ENCODE measurements at places on chromosomes 3 and 15. TPM values are rescaled to one million over a fixed set of nuclear protein-coding genes. Genes with fewer than 3 reads are reported as not detected.

NUP210 gene
- 3.4 TPM for total RNA-seq

DZIP1L gene
- total RNA-seq: 17.9 TPM

- H3K27ac ChIP-seq: no peak overlapping the region
- no peaks in the 10 kb centered on the region for H3K4me1 ChIP-seq
- H3K27me3 ChIP-seq: no peaks in the 10 kb centered on the region
- no peak for DNase-seq
Measured at GRCh38 chr3:50184242-50184978, 7.0 kb upstream of the GNAT1 start.

- peaks cover 11% of the 10 kb centered on the region for H3K4me1 ChIP-seq
- peak overlapping the region; percentile 88 for H3K4me3 ChIP-seq
- no peak for DNase-seq
Measured at GRCh38 chr3:111861391-111861790, 2.3 kb downstream of the PHLDB2 start.

GRCh38 chr3:25855266-25855784 lies 65.4 kb downstream of the OXSM start:
- H3K4me1 ChIP-seq: no peaks in the 10 kb centered on the region
- DNase-seq: no peak
- H3K27me3 ChIP-seq: no peaks in the 10 kb centered on the region
- H3K4me3 ChIP-seq: no peak overlapping the region

GRCh38 chr3:14386254-14386653 lies 16.2 kb upstream of the SLC6A6 start:
- H3K4me3 ChIP-seq: no peak overlapping the region
- no peak for DNase-seq
- no peak overlapping the region for H3K27ac ChIP-seq
- H3K36me3 ChIP-seq: no peaks in the 10 kb centered on the region
- peaks cover 3% of the 10 kb centered on the region for H3K4me1 ChIP-seq
- no peaks in the 10 kb centered on the region for H3K27me3 ChIP-seq

GRCh38 chr15:41849861-41850260 lies 11.2 kb downstream of the PLA2G4B start:
- H3K4me3 ChIP-seq: no peak overlapping the region
- H3K36me3 ChIP-seq: no peaks in the 10 kb centered on the region
- no peaks in the 10 kb centered on the region for H3K27me3 ChIP-seq
- H3K4me1 ChIP-seq: peaks cover 3% of the 10 kb centered on the region
- H3K27ac ChIP-seq: no peak overlapping the region

GRCh38 chr3:6392123-6392522 lies 468.8 kb upstream of the GRM7 start:
- H3K4me3 ChIP-seq: no peak overlapping the region
- H3K4me1 ChIP-seq: no peaks in the 10 kb centered on the region
- no peaks in the 10 kb centered on the region for H3K36me3 ChIP-seq

- H3K4me3 ChIP-seq: no peak overlapping the region
- no peak overlapping the region for H3K27ac ChIP-seq
- H3K4me1 ChIP-seq: no peaks in the 10 kb centered on the region
- no peaks in the 10 kb centered on the region for H3K27me3 ChIP-seq
- no peaks in the 10 kb centered on the region for H3K36me3 ChIP-seq
- DNase-seq: no peak
Measured at GRCh38 chr15:42133886-42134502, 22.4 kb downstream of the PLA2G4F start.

DNA sequence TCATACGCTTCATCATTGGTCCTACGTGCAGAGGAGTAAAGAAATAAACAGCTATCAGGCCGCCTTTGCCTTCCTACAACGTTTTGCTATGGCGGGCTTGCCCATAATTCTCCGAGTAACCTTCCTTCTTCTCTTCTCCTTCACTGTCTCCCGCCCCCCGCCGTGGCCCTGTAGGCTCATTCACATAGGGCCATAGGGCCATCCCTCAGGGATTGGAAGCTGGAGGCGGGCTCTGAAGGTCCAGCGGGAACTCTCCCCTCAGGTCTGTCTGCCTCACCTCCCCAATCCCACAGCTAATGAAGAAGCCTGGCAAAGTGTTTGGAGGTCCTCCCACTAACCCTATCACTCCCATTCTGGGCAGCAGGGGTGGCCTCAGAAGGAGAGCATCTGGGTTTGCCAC lies 43.6 kb downstream of the SEMA5B start:
- H3K4me3 ChIP-seq: no peak overlapping the region
- no peaks in the 10 kb centered on the region for H3K27me3 ChIP-seq
- H3K36me3 ChIP-seq: no peaks in the 10 kb centered on the region
- H3K4me1 ChIP-seq: no peaks in the 10 kb centered on the region
- H3K27ac ChIP-seq: no peak overlapping the region

- H3K4me1 ChIP-seq: peaks cover 11% of the 10 kb centered on the region
- no peaks in the 10 kb centered on the region for H3K36me3 ChIP-seq
- peak overlapping the region; percentile 99 for H3K4me3 ChIP-seq
- DNase-seq: no peak
Measured at GRCh38 chr3:196941729-196942225, 551 bp downstream of the NCBP2 start.

- H3K36me3 ChIP-seq: no peaks in the 10 kb centered on the region
- no peak for DNase-seq
- no peak overlapping the region for H3K4me3 ChIP-seq
- no peak overlapping the region for H3K27ac ChIP-seq
- no peaks in the 10 kb centered on the region for H3K27me3 ChIP-seq
Measured at GRCh38 chr3:178480795-178481194, 55.4 kb upstream of the KCNMB2 start.

DNA sequence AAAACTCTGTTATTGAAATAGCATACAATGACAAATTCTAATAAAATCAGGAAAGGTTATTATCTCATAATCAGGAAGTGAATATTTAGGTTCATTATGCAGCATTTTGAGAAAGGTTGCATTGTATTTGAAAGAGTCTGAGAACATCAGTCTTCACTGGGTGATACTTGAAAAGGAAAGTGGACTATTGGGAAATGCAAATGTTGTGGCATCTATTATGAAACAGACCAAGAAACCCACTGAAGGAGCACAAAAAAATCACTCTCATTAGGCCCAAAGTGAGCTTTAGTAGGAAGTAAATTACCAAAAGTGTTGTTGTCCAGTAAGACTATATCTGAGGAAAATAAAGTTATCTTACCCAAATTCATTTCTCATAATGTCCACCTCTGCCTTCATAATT lies 90.8 kb downstream of the ZPLD1 start:
- no peaks in the 10 kb centered on the region for H3K36me3 ChIP-seq
- H3K4me3 ChIP-seq: no peak overlapping the region
- no peaks in the 10 kb centered on the region for H3K4me1 ChIP-seq
- no peak overlapping the region for H3K27ac ChIP-seq

DNA sequence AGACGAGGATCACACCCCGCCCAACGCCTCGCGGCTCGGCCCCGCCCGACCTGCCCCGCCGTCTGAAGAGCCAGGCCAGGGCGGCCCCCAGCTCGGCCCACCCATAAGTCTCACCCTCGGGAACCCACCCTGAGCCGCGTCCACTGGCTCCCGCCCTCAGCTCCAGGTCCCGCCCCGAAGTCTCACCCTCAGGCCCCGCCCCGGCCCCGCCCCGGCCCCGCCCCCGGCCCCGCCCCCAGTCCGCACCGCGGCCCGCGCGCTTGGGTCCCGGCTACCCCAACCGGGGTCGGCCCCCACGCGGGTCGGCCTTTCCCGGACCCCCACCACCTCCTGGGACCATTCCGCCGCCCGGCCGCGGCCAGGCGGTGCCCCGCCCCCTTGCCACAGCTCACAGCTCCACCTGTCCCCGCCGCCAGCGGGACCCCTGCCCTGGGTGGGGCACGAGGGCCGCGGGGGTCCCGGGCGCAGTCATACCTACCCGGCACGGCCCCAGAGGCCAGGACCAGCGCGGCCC lies 489 bp downstream of the CSPG5 start:
- H3K4me3 ChIP-seq: peak overlapping the region; percentile 56
- DNase-seq: peak; percentile 37
- H3K27ac ChIP-seq: no peak overlapping the region
- peaks cover 4% of the 10 kb centered on the region for H3K4me1 ChIP-seq
- H3K36me3 ChIP-seq: no peaks in the 10 kb centered on the region

DNA sequence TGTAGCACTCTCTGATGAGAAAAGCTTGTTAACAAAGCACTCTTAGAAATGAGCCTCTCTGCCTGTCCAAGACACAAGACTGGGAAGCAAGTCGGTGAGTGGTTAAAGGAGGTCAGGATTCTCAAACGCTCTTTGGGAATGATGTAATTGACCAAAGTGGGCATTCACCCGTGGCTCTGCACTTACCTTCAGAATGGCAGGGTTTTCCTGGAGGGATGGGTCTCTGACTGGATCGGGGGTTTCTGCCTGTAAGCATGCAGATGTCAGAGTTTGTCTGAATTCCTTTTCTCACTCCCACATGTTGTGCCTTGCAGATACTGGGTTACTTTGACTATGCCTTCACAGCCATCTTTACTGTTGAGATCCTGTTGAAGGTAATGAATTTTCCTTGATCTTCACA lies 106.3 kb downstream of the CHDH start:
- DNase-seq: no peak
- no peaks in the 10 kb centered on the region for H3K36me3 ChIP-seq
- H3K4me3 ChIP-seq: no peak overlapping the region
- H3K27me3 ChIP-seq: no peaks in the 10 kb centered on the region
- H3K4me1 ChIP-seq: no peaks in the 10 kb centered on the region

DNA sequence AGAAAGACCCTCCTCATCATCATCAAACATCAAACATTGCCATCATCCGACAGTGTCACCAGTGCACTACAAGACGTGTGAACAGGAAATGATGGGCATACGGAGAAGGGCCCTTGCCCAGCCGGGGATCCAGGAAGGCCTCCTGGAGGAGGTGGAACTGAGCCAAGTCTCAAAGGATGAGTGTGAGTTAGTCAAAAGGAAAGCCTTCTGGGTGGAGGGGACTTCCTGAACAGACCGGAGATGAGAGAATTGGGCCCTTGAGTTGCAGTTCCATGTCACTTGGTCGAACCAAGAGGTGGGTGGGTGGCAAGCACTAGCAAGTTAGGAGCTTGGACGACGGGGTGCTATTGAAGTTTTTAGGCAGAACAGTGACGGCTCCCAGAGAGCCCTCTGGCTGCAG lies 8.5 kb downstream of the SEMA4B start:
- H3K36me3 ChIP-seq: no peaks in the 10 kb centered on the region
- DNase-seq: no peak
- H3K4me3 ChIP-seq: no peak overlapping the region
- no peaks in the 10 kb centered on the region for H3K27me3 ChIP-seq
- H3K4me1 ChIP-seq: no peaks in the 10 kb centered on the region

DNA sequence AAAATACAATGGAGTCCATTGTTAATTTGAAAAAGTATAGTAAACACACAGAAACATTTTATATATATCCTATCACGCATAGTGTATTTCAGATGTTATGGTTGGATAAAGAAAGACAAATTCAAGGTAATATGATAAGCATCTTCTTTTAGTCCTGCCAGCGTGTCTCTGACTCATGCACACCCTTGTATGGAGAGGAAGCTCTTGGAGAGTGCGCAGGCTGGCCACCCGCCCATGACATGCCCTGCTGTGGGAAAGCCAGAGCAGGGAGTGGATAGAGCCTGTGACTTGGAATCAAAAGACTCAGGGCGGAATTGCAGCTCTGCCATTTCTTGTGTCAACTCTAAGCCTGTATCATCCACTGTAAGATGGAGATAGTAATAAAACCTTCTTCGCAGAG lies 23.0 kb upstream of the COPG1 start:
- H3K4me1 ChIP-seq: peaks cover 13% of the 10 kb centered on the region
- H3K27ac ChIP-seq: no peak overlapping the region

GRCh38 chr3:11455956-11456355 lies 183.8 kb downstream of the ATG7 start:
- no peak for DNase-seq
- H3K27ac ChIP-seq: no peak overlapping the region
- no peaks in the 10 kb centered on the region for H3K36me3 ChIP-seq
- H3K4me3 ChIP-seq: no peak overlapping the region

DNA sequence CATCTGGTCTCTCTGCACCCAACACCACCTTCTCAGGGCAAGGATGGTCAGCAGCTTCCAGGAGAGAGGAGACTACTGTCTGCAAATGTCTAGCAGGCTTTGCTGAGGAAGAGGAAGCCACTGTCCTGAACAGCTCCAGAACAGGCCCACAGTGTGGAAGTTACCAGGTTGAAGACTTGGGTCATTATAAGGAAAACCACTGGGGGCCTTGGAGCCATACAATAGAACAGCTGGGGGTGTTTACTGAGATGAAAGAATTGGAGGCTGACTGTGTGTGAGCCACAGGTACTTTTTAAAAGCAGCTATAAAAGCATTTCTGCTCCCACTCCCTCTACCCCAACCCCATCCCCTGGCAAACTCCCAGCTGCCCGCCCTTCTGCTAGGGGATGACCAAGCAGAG lies 24.2 kb downstream of the SRGAP3 start:
- H3K4me3 ChIP-seq: no peak overlapping the region
- no peaks in the 10 kb centered on the region for H3K27me3 ChIP-seq
- H3K36me3 ChIP-seq: no peaks in the 10 kb centered on the region
- DNase-seq: no peak
- no peak overlapping the region for H3K27ac ChIP-seq

All from ovary (tissue), 10 donors.